HCT116 (cell line): ENCODE measurements at places on chromosomes 2 and 18.
A peak's percentile ranks its signal among the peaks of the same experiment; 100 is the strongest.

GRCh38 chr18:79466591-79466990 is 70.9 kb downstream of the NFATC1 start:
- DNase-seq = no peak

GRCh38 chr2:220348206-220348605 is 720.8 kb downstream of the SLC4A3 start:
- DNase-seq = no peak

DNA sequence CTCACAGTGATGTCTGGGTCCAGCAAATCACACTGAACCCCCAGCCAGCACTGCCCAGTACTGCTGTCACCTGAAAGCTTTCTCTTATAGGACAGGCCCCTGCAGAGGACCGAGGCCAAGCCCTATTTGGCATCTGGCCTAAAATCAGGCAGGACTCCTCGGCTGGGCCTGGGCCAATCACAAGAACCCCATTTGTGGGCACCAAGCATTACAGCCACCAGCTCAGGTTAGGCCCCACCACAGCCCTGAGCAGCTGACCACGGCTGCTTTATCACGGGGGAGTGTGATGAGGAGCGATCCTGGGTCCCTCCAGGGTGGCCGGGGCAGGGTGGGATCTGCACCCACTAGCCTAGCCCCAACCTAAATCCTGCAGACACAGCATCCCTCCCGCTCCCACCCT is 8.2 kb downstream of the BIN1 start:
- no peak for DNase-seq

- no peak for DNase-seq
Observed at GRCh38 chr18:46334868-46335281, 230.7 kb downstream of the HAUS1 start.

DNA sequence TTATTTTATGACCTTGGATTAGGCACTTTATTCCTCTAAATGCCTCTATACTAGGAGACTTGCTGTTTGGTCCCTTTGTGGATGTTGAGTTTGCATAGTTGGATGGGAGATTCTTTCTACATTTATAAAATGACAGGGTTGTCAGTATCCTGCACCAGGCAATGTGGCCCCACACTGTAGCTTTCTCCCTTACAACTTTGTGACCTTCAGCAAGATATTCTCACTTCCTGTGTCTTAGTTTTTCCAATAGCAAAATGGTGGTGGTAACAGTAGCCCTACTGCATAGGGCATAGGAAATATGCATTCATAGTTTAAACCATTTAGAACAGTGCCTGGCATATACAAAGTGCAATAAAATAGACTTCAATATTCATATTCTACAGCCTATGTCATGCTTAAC is 128.3 kb downstream of the TXNL1 start:
- no peak for DNase-seq

- DNase-seq = peak; percentile 63
Observed at GRCh38 chr18:54149078-54149697, 75.3 kb downstream of the MBD2 start.

DNA sequence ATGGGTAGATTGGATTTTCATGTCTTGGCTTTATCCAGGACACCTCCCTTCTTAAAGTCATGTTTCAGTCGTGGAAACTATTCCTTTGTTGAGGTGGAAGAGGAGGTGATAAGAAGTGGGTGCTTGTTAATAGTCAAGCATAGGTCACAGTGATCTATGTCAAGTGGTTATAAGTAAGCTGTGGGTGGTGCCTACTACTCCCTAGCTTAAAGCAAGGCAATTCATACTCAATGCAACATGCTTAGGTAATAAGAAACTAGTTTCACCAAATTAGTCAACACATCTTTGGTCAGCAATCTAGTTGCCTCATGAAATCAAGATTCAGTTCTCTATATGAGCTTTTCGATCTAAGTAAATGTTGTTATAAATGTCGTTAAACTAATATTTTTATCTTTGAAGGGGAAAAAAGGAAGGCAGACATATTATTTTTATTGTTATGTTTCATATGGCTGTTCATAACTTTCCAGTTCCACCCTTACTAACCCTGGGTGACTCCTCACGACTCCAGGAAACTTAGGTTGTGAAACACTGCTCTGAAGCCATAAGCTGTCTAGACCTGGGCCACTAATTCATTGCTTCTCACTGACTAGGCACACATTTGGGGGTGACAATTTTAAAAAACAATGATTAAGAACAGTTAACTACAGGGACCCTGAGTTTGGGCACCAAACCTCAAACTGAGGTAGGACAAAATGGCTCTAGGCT is 5.8 kb upstream of the ABCB11 start:
- no peak for DNase-seq

DNA sequence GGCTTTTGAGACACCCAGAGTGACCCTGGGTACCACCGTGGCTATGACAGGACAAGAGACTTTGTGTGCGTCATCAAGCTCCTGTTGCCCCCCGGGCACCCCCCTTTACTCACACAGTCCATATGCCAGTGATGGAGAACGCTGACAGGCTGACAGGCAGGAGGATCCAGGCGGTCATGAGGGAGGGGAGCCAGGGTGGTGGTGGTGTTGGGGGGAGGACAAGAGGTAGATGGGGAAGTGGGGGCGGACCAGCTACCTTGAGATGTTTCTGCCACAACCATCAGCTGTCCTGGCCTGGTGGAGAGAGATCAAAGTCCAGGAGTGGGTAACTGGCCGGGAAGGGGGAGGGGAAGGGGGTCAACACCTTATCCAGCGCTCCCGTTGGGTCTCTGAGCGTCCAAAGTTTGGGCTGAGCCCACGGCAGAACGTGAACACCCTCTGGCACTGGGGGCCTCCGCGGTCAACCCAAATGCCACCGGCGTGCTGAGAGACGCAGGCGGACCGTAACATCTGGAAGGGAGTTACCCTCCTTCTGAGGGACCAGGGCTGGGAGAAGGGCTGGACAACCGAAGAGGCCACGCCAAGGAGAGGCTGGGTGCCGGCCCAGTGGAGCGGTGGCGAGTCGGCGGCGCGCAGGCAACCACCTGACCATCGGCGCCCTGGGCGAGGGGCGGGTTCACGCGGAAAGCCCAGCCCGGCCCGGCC is 575 bp downstream of the TMEM150A start:
- no peak for DNase-seq

DNA sequence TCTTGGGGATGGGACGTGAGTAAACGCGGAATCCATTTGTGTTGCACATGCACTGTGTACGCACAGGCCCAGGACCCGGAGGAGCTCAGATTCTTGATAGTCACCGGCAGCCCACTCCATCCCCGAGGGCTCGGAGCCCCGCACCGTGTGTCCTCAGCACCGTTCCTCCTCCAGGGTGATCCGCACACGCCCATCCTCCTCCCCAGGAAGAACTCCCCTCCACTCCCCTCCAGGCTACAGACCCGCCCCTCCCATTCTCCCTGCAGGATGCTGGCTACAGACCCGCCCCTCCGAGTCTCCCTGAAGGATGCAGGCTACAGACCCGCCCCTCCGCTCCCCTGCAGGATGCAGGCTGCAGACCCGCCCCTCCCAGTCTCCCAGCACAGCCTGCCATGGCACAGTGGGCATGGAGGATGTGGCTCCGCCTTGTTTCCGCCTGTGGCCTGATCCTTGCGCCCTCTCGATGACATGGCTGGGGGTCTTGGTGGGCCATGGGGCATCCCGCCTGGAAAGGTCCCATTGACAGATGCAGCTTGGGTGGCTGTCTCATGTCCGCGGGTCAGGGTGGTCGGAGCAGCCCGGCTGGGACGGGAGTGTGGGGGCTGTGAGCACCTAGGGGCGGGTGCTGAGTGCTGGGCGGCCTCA is 14.1 kb downstream of the CTDP1 start:
- no peak for DNase-seq

GRCh38 chr2:122512091-122512490 is 756.6 kb downstream of the TSN start:
- no peak for DNase-seq

DNA sequence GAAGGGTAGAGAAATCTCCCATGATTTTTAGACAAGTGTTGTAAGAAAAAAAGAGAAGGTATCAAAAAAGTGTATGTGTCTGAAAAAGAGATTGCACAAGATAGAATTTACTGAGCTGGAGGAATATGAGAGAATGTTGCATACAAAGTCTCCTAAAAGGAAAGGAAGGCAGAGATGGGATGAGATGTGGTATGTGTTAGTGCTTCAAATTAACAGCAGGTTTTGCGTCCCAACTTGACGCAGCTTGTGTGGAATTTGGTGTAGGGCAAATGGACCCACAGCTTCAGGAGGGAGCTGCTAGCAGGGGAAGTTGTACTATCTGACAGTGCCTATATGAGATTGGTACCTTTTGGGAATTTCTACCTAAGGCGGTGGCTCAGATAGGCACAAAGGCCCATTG is 9.0 kb upstream of the RASGRP3 start:
- no peak for DNase-seq

- no peak for DNase-seq
Observed at GRCh38 chr18:48805826-48806535, 144.8 kb downstream of the SMAD7 start.

- no peak for DNase-seq
Observed at GRCh38 chr2:48417856-48418838, 111.8 kb upstream of the STON1 start.

- DNase-seq = no peak
Observed at GRCh38 chr2:45929674-45930395, 278.4 kb downstream of the PRKCE start.

DNA sequence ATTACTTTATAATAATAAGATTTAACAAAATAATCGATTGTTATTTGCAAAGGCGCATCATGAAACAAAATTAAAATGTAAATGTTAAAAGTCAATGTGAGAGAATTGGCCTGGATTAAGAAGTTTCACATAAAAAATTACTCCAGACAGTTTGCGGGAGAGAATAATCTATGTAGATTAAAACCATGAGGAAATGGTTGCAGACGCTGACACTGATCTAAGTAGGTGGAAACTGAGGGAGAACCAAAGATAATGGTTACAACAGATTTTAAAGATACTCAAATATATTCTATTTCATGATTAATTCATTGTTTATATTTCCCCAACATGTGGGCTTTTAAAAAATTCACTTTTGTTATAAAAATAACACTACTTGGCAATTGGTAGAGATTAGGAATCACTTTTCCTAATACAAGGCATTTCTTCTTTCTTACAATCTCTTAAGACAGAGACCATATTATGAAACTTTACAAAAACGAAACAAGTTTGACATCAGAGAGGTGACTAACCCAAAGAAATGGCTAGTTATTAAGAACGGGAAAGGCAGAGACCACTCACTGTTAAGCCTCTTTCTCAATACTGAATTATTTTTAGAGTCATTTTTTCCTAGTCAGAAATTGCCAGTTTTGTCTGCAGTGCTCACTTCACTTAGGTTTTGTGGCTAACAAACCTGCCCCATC is 1.6 kb downstream of the KANSL1L start:
- no peak for DNase-seq

- no peak for DNase-seq
Observed at GRCh38 chr18:79587226-79587741, 92.3 kb upstream of the CTDP1 start.

DNA sequence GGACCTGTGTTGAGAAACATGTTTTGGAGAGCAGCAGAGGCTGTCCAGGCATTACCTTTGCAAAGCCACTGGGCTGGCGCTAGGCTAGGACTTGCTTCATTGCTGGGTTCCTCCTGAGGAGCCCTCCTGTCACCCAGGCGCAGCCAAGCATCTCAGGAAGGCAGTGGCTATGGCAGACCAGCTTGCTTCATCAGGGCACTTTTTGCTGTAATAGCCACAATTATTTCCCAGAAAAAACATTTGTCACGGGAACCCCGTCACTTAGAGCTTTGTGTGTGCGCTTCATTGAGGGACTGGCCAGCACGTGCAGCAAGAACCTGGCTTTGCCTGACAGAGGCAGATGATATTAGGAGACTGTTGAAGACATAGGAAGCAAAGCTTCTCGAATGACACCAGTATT is 36.4 kb downstream of the SLC20A1 start:
- DNase-seq = no peak

GRCh38 chr2:200270732-200271131 is 35.8 kb upstream of the SPATS2L start:
- DNase-seq = no peak

- no peak for DNase-seq
Observed at GRCh38 chr2:176270100-176270750, 983 bp downstream of the MTX2 start.

DNA sequence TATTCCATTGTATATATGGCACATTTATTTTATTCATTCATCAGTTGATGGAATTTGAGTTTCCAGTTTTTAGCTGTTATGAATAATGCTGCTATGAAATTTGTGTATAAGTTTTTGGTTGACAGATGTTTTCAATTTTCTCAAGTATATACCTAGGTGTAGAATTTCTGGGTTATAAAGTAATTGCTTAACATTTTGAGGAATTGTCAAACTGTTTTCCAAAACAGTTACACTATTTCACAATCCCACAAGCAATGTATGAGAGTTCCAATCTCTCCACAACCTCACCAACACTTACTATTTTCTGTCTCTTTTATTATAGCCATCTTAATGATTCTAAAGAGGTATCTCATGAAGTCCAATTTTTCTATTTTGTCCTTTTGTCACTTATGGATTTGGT is 12.5 kb upstream of the WDSUB1 start:
- DNase-seq = no peak

DNA sequence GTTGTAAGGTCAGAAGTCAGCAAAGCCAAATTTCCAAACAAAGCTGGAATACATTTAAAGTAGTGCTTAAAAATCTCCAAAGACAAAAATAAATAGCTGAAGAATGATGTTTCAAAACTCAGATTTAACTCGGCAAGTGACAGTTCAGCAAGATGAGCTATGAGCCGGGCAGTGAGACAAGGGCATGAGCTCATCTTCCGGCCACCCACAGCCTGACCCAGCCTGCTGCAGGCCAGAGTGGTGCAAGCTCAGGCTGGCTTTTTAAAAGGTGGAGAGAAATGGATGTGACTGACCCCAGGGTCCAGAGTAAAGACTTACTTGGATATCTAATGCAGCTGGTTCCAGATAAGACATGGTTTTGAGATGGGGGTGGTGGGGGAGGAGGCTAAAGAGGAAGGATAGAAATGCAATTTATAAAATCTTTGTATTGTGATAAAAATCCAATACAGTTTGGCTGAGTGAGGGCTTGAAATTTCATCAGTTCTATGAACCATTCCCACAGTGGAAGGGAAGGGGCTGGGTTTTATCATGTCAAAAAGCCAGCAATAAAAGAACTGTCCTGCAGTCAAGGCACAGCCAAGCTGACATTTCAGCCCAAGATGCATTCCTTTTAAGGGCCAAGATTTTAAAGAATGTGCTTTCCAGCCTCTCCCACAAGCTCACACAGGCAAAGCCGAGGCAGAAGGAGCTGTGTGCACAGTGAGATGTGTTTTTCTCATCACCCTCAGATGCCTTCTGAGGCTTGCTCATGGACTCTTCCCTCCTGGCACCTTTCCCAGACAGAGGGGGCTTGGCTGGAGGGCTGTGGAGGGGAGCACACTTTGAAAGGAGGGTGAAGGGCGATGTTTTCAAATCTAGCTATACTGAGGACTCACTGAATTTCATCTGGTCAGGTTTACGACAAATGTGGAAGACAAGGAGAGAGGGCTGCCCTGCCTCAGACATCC is 97.9 kb upstream of the KLHL29 start:
- no peak for DNase-seq
